ENCODE measurements at places on chromosomes 11 and 22.

DNA sequence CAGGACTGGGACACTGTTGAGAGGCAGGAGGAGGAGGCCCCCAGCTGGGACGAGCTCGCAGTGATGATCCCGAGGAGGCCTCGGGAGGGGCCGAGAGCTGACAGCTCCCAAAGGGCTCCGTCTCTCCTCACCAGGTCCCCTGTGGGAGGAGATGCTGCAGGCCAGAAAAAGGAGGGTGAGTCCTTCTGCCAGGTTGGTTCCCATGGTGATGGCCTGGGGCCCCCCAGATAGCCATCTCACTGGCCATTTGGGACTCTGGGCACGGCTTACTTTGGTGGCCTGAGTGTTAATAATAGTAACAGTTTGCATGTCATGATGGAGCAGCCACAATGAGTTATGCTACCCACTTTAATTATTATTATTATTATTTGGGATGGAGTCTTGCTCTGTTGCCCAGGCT lies 18.9 kb downstream of the TRIOBP start:
- DNase-seq: no peak

DNA sequence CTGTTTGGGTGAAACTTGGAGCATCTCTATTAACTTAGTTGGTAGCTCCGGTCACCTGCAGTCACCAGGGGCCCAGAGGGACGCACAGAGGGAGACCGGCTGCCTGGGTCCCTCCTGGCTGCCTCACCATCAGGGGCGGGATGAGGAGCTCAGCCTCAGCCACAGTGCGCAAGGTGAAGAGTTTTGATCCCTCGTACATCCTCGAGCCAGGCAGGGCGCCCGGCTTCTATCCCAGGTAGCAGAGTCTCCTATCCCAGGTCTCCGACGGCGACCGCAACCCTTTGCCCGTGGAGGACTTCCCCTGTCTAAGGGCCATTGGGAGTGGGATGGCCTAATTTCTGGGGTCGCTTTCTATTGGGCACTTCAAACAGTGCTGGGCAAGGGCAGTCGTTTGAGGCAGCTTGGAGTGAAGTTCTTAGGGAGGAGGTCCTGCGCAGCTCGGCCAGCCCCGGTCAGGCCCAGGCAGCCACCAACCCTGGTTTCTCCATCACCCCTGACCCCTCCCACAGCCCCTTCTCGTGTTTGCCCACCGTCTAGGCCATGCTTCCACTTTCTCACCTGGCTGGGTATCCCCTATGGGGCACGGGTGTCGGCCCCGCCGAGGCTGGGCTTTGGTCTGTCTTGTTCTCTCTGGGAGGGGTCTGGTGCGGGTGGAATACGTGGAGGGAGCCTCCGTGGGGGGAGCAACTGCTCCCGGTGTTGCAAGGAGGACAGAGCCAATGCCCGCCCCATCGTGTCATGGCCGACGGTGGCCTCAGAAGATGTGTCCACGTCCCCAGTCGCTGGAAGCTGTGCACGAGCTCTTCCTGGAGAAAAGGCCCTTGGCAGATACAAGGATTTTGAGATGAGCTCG lies 3.6 kb upstream of the MRGPRG start:
- no peak for DNase-seq

DNA sequence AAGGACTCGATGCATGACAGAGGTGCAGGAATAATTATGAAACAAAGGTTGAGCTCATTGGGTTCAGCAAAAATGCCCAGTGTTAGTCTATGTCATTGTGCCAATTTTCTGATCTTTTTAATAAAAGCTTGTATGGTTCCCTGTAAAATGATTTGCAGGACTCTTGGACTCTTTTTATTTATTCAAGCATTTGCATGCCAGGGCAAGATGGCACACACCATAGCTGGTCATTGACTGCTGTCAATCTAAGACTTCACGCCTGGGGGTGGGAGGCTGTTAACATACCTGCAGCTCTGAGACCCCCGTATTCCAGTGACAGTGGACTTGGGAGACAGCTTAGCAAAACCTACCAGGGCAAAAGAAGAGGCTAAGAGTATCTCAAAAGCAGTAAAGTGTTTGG lies 32.0 kb upstream of the ANO1 start:
- DNase-seq: no peak

GRCh38 chr11:124511745-124512144 lies 31.7 kb downstream of the OR8B12 start:
- DNase-seq: no peak

- no peak for DNase-seq
Observed at GRCh38 chr11:8250981-8251615, 12.6 kb downstream of the LMO1 start.

DNA sequence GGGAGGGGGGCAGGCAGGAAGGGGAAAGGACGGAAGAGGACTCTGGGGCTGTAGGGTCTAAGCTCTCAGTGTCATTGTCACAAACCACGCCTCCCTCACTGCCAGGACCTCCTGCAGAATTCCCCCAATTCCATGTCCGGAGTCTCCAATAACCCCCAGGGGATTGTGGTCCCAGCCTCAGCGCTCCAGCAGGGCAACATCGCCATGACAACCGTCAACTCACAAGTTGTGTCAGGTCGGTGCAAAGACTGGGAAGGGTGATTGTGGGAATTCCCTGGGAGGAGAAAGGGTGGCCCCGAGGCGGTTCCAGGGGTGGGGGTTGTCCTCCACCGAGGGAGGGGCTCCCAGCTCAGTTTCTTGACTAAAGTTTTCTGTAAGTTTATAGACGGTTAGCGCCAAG lies 86.0 kb downstream of the FEZ1 start:
- DNase-seq: no peak

GRCh38 chr11:102920118-102920684 lies 35.3 kb downstream of the MMP13 start:
- no peak for DNase-seq

DNA sequence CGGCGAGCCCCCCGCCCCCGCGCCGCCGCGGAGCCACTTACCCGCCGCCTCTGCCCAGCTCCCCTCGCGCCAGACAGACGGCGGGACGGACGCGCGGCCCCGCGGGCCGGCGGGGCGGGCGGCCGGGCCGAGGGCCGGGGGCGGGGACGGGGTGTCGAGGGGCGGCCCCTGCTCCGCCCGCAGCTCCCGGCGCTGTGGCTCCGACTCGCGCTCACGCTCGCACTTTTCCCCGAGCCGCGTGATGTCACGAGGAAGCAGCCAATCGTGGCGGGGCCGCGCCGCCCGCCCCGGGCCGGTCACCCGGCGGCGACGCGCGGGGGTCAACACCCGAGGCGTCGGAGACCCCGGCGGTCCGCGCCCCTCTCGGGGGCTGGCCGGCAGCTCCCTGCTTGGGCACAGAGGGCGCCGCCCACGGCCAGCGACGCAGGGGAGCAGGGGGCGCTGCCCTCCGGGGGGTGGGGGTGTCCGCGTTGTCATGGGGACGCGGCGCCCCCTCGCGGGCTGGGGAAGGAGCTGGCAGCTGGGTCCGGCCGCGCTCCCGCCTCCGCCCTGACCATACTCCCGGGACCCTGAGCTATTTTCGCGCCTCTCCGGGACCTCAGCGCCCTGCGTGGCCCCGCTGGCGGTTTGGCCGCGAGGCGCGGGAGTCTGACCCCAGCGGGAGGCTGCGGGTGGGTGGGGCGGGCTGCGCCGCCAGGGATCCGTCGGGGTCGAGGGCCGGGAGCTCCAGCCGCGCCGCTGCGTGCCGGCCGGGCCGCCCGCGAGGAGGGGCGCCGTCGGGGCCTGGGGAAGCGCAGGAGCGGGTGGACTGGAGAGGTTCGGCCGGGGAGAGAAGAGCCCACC lies at the start of gene CHRM4:
Gene CHRM4 (minus strand): TSS at position 199 of the 843 bp plus-strand sequence. CDS start 5,219 bp downstream, outside the sequence.
- DNase-seq: peak; percentile 68

DNA sequence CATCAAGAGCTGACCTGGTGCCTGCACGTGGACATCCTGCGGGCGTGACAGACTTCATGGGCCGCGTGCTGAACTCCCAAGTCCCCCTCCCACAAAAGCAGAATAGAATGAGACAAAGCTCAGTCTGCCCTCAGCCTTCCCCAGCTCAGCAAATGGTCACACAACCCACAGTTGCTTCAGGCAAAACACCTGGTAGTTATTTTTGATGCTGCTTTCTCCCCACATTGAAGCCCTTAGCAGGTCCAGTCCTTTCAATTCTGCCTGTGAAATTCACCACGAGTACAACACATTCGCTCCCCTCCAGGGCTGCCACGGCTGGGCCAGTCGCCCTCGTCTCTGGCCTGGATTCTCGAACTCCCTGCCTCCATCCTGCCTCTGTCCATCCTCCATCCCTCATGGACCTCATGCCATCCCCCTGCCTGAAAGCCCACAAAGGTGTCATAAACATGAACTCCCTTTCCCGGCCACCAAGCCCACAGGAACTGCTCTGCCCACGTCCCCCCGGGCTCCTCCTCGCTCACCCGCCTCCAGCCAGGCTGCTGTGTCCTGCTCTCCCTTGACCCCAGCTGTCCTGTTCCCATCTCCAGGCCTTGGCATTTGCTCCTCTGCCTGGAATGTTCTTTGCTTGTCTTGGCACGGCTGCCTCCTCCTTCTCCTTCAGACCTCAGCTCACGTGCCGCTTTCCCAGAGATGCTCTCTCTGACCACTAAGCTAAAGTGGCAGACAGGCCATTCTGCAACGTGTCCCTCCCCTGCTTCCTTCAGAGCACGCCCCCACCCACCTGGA lies 42.1 kb downstream of the SCUBE1 start:
- DNase-seq: no peak

- DNase-seq: no peak
Observed at GRCh38 chr11:35088226-35088625, 50.7 kb upstream of the CD44 start.

DNA sequence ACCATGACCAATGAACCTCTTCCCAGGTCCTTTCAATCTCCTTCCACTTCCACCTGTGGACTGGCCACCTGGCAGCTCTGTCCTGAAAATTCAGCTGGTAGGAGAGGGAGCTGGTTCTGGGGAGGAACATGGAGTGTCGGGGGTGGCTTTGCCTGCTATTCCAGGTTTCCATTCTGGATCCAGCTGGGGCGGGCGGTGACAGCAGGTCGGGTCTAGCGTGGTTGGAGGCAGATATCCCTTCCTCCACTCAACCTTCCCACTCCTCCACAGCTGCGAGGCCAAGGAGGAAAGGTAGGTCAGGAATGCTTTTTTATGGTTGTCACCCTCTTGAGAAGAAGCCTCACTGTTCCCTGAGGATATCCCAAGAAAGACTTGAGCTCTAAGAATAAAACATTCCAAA lies 3.3 kb downstream of the NRGN start:
- no peak for DNase-seq

- DNase-seq: no peak
Observed at GRCh38 chr22:46090036-46090591, 60.2 kb upstream of the PPARA start.

DNA sequence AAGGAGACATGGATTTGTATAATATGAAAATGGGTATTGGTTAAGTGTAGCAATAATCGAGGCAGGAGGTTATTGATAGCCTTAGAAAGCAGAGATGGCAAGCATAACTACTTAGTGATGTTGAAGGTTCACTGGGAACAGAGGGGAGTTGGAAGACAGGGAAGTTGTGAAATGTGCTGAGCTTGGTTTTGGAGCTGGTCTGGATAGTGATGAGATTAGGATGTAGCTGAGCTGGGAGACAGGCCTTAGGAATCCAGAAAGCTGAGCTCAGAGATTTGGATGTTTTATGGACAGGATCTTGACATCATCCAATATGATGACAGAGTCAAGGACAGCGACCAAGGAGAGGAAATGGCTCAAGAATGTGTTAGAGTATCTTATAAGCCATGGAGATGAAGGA lies 113.1 kb downstream of the ARHGAP42 start:
- DNase-seq: no peak

DNA sequence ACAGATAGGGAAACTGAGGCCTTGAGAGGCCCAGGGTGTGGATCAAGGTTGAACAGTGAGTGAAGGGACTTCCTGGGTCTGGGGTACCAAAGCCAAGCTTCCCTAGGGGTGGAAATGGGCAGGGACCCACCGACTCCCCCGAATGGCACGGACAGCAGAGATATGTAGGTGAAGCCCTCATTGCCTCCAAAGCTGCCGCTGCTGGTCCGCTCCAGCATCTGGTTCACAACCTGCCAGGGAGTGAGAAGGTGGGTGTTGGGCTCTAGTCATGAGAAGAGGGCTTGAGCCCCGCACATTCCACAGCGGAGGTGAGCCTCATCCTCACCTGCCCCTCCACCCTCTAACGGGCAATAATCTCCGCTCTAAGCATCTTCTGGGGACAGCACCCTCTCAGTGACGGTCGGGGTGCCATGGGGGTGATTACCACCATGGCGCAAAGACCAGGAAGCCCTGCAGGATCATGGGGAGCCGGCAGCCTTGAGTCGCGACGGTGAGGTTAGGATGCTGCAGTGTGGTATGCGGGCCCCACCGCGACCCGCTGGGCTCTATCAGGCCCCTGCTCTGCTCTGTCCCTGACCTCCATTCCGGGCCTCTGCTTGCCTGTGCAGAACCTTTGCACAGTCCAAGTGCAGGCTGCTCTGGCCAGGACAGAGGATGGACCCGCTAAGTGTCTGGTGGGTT lies 10.8 kb downstream of the ALDH3B2 start:
- no peak for DNase-seq

- DNase-seq: no peak
Observed at GRCh38 chr22:46452195-46453005, 85.0 kb downstream of the CELSR1 start.

GRCh38 chr11:7605186-7605943 lies 67.9 kb downstream of the CYB5R2 start:
- DNase-seq: no peak

DNA sequence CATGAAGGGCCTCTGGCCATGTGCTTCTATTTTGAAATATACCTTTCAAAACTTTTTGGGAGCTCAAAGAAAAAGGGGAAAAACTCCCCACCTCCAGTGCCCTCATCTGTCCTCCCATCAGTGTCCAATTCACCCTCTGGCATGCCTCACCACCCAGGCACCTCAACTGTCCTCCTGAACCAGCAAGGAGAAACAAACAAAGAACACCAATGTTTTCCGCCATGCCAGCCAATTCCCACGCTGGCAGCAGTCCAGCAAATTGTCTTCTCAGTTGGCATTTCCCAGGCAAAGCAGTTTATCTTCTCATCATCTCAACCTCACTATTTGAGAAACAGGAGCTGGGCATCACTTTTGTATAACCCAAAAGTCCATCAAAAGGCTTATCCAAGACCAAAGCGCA lies 496.9 kb downstream of the SOX6 start:
- no peak for DNase-seq

DNA sequence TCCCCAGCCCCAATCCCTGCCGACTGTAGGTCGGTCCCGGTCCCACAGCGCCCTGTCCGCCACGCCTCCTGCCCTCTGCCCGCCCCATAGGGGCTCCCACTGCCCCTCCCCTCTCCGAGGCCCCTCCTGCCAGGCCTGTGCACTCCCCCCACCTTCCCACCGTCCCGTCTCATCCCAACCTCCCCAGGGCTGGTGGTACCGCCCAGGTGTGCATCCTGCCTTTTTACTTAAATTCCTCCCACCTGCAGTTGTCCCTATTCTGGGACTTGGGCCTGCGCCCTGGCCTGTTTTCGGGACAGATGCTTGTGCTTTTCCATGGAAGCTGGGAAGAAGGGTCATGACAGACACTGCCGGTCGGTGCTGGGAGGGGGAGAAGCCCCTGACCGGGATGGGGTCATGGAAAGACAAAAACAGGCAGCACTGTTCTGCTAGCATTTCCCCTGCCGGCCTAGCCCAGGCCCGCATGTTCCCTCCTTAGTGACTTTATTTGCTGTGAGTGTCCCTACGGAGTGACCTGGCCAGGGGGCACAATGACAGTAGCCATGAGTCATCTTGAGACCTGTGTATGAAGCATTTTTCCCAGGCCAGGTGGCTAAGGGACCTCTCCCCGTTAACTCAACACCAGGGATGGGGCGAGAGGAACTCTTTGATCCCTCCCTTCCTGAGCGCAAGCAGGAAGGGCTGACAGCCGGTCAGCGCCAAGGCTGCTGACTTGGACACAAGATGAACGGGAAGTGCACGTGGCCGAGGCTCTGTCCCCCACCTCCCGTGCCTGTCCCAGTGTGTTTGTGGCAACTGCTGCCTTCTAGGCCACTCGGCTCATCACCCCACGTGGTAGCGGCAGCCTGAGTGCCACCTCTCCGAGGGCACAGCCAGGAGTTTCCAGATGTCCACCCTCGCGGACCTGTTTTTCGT lies 7.1 kb downstream of the TBX1 start:
- no peak for DNase-seq

Measured in HEK293T (cell line).